ENCODE measurements at places on chromosomes 16 and 17. TPM values are rescaled to one million over a fixed set of nuclear protein-coding genes. Genes with fewer than 3 reads are reported as not detected.
A peak's percentile ranks its signal among the peaks of the same experiment; 100 is the strongest.

DNA sequence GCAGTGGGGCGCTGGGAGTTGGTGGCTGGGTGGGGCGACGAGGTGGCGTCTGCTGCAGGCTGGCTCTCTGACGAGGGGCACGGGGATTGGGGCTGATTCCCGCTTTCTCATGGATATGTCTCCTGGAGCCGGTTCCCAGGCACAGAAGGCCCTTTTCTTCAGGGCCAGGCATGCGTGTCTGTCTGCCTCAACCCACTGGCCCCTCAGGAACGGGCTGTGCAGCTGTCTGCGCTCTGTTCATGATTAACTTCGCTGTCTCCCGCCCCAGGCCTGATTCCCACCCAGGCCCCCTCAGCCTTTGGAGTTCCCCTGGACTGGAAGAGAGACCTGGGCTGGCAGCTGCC is 53.1 kb downstream of the RAP1GAP2 start:
- DNase-seq = peak; percentile 20

DNA sequence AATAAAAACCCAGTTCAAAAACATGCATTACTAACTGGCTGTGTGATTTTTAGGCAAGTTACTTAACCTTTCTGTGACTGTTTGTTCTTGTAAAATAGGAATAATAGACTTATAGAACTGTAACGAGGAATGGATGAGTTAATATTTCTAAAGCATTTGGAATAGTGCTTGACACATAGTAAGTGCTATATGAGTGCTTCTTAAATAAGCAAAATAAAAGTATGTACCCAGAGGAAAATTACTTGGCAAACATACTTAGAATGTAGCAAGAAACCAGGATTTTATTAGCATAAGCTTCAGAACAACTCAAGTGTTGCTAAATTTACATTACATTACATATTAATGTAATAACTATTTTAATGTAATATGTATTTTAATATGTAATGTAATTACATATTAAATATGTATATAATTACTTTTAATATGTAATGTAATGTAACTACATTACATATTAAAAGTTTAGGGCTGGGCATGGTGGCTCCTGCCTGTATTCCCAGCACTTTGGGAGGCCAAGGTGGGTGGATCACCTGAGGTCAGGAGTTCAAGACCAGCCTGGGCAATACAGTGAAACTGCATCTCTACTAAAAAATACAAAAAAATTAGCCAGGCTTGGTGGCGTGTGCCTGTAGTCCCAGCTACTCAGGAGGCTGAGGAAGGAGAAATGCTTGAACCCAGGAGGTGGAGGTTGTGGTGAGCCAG is 14.2 kb downstream of the NFAT5 start:
- no peak for DNase-seq

- no peak for DNase-seq
Measured at GRCh38 chr16:6531067-6531466, 801.6 kb upstream of the RBFOX1 start.

DNA sequence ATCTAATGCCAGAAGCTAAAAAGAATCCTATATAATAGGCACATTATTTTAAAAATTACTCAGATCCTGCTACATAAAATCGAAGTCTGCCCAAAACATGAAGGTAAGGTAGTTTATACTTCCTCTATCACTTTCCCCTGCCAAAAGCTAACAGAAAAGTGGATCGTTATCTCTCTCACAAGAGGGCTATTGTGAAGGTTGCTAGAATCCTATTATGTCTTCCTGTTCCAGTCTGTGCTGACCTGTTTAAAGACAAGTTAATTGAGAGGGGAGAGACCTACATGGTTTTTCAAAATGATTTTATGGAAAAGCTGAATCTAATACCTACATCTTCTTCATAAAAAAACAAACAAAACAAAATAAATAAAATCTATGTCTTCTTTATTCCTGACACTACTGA is 1410.9 kb upstream of the CDH8 start:
- DNase-seq = no peak

DNA sequence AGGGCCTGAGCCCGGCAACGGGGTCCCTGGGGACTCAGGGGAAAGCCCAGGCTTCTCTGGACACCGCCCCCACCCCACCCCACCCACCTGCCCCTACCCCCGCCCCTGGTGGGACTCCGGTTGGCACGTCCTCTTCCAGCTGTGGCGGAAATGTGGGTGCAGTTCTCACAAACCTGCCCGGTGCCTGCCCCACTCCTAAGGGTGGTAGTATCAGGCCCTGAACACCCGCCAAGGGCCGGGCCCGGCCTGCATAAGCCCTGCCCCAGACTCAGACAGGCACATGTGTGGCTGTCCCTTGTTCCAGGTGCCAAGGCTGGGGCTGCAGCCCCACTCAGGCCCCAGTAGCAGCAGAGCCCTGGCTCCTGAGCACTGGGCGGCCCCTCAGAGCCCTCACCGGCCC is 58.1 kb downstream of the ACTG1 start:
- DNase-seq = no peak

DNA sequence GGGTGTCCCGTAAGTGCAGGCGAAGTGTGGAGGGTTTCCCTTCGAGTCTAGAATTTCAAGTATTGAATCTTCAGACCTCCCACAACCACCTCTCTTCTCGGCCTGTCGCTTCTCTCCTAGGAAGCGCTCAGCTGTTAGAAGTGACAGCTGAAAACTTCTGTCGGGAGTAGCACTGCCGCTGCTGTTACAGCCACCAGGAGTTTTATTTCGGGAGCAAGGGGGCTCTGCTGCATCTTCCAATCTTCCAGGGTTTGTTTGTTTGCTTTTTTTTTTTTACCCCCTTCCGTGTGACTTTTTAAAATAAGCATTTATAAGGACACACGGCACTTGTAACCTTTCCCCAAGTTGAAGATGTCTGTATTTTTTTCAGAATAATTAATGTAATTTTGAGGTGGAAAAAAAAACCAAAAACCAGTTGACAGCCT is 767 bp downstream of the RPS6KB1 start:
- DNase-seq = peak; percentile 62

GRCh38 chr17:71748872-71749271 is 371.9 kb upstream of the SOX9 start:
- DNase-seq = no peak

DNA sequence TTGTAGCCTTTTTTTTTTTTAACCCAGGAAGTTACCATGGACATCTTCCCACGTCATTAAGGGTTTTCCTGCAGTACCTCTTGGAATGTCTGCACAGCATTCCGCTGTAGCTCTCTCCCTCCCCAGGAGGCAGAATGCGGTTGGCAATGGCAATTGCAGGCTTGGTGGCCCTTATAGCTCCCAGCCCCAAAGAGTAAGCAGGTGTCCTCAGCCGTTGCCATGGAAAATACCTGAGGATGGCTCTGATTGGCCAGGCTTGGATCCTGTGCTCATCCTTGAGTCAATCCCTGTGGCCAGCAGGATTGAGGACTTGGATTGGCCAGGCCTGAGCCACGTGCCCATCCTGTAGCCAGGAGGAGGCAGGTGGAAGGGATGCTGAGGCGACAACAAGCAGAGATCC is 15.5 kb upstream of the TIMP2 start:
- DNase-seq = no peak

- DNase-seq = no peak
Measured at GRCh38 chr16:84155771-84156170, 10.7 kb downstream of the DNAAF1 start.

- peak; percentile 55 for DNase-seq
Measured at GRCh38 chr17:77410470-77410869, 269.7 kb downstream of the SEC14L1 start.

- peak; percentile 91 for DNase-seq
Measured at GRCh38 chr16:84650062-84650991, 2.0 kb downstream of the KLHL36 start.

The FNDC8 gene
- not detected for total RNA-seq

The CCDC47 gene
- 74.2 TPM for total RNA-seq

The SLC6A2 gene
- total RNA-seq = not detected

The C16orf54 gene
- not detected for total RNA-seq

The AOC3 gene
- total RNA-seq = not detected

The SMIM36 gene
- not detected for total RNA-seq

Measured in GM23248 (cell line).